DMS79 treated with DMSO at 0.1 percent for 48 hours (cell line): ENCODE measurements at places on chromosomes 7 and 10.

DNA sequence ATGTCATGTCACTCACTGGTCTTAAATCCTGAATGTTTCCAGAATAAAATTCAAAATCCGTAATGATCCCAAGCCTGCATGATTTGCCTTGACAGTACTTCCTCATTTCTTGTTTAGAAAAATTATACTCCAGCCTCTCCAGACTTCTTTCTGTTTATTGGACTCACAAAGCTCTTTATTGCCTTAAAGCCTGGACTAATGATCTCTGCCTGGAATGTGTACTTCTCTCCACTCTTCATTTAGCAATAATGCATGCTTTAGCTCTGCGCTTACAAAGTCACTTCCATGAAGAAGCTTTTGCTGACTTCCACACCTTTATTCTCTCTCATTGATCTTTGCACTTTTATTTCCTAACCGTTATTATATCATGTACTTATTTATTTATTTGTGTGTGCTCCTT lies 27.4 kb upstream of the SLC26A3 start:
- DNase-seq = no peak

DNA sequence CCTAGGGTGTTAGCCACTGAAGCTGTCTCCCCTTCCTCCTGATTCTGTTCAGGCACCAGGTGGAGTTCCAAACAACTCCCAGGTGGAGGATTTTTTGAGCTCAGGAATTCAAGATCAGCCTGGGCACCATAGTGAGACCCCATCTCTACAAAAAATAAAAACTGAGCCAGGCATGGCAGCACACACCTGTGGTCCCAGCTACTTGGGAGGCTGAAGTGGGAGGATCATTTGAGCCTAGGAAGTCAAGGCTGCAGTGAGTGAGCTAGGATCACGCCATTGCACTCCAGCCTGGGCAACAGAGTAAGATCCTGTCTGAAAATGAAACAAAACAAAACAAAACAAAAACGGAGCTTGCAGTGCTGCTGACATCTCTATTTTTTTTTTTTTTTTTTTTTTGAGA lies 128.8 kb upstream of the CALN1 start:
- no peak for DNase-seq

DNA sequence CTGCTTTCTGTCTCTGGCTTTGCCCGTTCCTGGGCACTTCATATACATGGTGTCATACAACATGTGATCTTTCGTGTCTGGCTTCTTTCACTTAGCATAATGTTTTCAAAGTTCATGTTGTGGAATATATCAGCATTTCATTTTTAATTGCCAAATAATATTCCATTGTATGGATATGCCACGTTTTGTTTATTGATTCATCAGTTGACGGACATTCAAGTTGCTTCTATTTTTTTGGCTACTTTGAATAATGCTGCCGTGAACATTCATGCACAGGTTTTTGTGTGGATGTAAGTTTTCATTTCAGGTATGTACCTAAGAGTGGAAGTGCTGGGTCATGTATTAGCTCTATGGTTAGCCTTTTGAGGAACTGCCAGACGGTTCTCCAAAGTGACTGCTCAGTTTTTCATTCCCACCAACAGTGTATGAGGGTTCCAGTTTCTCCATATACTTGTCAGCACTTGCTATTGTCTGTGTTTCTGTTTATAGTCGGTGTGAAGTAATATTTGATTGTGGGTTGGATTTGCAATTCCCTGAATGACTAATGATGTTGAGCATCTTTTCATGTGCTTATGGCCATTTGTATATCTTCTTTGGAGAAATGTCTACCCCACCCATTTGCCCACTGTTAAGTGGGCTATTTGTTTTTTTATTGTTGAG lies 401.4 kb upstream of the GALNT17 start:
- no peak for DNase-seq

GRCh38 chr7:120941856-120942255 lies 8.7 kb upstream of the ING3 start:
- no peak for DNase-seq
